ENCODE measurements at places on chromosomes 6 and 20.

GRCh38 chr6:125869427-125869826 lies 78.7 kb downstream of the NCOA7 start:
- DNase-seq: no peak

DNA sequence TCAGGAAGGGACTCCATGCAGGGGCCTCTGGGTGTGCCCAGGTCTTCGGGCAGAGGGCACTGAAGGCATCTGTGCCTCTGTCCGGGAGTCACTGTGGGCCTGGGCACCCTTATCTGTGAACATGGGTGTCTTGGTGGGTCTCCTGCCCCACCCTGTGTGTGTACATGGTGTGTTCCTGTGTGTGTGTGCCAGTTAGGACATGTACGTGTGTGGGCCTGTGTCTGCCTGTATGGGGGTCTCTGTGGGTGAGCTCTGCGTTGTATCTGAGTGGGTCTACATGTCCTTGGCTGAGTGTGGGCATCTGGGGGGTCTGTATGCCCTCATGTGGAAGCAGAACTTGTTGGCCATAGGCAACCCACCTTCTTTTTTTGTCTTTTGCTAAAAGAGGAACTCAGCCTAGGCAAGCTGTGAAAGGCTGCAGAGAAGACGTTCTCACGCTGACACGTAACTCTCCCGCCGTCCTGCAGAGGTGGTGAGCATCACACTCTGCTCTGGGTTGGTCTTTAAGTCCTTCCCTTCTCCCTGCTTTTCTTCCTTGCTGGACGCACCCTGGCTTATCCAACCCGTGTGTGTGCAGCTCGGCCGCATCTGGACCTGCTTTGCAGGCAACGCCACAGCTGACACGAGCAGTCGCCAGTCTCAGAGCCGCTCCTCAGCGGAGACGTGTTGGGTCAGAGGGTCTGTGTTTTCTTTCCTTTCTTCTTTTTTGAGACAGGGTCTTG lies 532 bp upstream of the NPBWR2 start:
- DNase-seq: no peak

GRCh38 chr20:54174457-54175175 lies 830 bp upstream of the CYP24A1 start:
- no peak for DNase-seq

- DNase-seq: no peak
These were observed 254.6 kb downstream of the LY86 start for GRCh38 chr6:6843057-6843627.

- no peak for DNase-seq
These were observed 1.1 kb downstream of the MAPRE1 start for GRCh38 chr20:32820698-32821377.

DNA sequence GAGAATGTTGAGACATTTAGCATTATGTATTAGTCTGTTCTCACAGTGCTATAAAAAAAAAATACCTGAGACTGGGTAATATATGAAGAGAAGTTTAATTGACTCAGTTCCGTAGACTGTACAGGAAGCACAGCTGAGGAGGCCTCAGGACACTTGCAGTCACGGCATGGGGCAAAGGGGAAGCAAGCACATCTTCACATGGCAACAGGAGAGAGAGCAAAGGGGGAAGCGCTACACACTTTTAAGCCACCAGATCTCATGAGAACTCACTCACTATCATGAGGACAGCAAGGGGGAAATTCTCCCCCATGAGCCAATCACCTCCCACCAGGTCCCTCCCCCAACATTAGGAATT lies 26.8 kb upstream of the TFAP2A start:
- DNase-seq: no peak

DNA sequence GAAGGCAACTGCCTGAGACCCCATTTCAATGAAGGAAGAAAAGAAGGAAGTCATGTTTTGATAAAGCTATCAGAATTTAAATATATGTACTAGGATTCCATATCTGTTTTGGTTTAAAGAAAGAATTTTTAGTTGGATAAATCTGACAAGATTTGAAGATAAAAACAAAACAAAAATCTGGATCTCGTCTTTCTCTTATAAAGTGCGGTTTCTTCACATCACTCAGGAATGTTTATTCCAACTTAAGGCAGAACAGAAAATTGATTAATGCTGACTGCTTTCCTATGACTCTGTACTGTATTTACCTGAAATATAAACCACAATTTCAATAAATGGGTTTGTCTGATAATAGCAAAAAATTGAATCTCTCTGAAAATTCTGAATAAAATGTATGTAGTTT lies 439.7 kb downstream of the RFPL4B start:
- DNase-seq: no peak

Measured in NCI-H187 (cell line).